Stromal cell of bone marrow (primary cell): ENCODE measurements at places on chromosomes 6 and 20.

DNA sequence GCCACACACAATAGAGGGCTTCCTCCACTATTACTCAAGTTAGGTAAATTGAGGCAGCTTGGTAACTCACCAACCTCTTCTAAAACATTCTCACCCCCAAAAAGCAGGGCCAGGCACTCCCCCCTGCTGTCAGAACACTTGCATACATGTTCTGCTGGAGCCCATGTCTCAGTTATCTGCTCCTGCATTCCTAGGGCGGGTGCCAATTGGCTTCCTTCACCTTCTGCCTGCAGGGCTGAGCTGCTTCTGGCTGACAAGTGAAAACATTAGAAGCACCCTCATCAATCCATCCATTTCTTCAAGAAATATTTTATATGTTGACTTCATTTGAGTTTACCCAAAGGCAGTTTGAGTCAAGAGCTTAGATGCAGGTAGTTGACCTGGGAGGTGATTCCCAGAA is 4.5 kb upstream of the ENTPD6 start:
- no peak for DNase-seq

DNA sequence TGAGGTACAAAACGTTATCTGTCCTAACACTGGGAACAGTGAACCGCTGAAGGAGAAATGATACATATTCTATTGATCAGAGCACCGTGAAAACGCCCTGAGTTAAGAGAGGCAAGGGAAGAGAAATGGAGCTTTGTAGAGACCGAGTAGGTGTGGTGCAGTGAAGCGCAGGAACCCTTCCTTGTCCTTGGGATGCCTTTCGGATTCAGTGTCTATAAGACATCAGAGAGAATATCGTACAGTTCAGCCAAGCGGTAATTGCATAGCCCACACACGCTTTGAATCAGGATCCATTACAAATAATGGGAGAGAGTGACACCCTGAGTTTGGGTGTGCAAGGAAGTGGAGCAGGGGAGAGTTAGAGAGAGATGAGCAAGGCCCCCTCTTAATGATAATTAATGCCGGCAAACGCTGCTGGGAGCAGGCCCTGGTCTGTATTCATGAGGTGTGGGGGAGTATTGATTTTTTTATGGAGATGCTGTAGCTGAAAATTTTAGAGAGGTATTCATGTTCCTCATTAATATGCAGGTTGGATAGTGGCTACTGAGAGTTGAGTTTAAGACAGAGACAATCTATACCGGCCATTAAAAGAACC is 20.7 kb downstream of the NOX3 start:
- no peak for DNase-seq

DNA sequence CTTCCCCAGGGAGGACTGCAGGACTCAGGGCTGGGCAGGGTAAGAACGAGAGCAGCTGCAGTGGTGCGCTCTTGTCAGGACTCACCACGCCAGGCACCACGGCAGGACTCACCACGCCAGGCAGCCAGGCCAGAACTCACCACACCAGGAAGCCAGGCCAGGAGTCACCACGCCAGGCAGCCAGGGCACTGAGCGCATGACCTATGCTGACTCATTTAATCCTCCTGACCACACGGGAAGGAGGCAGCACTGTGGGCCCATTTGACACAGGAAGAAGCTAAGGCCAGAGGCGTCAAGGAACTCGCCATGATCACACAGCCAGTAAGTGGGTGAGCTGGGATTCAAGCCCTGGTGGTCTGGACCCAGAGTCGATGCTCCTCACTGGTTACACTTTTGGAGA is 189.3 kb downstream of the PREX1 start:
- peak; percentile 38 for DNase-seq

GRCh38 chr20:7195704-7196103 is 428.2 kb downstream of the BMP2 start:
- DNase-seq = peak; percentile 95

GRCh38 chr6:74742793-74743508 is 462.9 kb downstream of the COL12A1 start:
- no peak for DNase-seq

DNA sequence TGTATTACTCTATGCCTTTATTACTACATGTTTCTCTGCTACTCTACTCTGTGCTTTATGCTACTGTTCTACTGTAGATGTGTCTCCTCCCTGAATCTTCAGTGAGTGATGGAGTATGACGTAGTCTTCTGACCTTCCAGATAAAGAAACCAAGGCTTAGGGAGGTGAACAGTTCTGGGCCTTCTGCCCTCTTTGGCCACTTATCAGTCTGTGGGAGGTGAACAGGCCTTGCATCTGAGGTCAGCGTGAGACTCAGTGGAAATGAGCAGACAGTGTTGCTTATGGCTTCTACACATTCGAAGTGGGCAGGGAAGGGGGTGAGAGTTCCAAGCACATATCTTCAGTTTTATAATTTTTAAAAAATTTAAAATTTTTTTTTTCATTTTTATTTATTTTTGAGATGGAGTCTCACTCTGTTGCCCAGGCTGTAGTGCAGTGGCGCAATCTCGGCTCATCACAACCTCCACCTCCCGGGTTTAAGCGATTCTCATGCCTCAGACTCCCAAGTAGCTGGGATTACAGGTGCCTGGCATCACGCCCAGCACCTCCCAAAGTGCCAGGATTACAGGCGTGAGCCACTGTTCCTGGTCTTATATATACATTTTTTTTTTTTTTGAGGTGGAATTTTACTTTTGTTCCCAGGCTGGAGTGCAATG is 24.2 kb downstream of the MYBL2 start:
- DNase-seq = no peak

- DNase-seq = peak; percentile 14
Measured at GRCh38 chr6:14796974-14797762, 448.7 kb upstream of the JARID2 start.
